ENCODE measurements at places on chromosomes 7 and 10.

GRCh38 chr7:81159402-81159801 lies 240.6 kb upstream of the SEMA3C start:
- no peak for DNase-seq

DNA sequence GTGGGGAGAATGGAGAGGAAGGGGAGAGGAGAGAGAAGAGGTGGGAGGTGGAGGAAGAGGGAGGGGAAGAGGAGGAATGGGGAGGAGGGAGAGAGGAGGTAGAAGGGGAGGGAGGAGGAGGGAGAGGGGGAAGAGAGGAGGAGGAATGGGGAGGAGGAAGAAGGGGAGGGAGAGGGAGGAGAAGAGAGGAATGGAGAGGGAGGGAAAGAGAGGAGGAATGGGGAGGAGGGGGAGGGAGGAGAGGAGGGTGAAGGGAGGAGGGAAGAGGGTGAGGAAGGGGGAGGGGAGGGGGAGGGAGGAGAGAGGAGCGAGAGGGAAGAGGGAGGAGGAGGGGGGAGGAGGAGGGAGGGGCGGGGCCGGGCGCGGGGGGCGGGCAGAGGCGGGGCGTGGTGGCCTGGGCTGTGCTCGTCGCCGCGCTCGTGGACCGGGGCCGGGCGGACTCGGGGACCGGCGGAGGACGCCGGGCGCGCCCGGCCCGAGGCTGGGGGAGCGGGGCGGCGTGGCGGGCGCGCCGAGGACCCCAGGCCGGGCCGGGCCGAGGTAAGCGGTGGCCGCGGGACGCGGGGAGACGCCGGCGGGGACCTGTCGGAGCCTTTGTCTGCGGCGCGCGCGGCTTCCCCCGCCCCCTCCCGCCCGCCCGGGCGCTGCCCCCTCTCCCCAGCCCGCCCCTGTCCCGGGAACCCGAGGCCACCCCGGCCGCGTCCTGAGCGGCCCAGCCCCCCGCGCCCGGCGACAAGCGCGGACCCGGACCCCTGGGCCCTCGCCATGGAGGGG lies at the start of gene SLC29A4:
TSS of gene SLC29A4 (plus strand) at position 401 of the 774 bp plus-strand sequence. CDS start 4,874 bp downstream, outside the sequence.
- peak; percentile 67 for DNase-seq

DNA sequence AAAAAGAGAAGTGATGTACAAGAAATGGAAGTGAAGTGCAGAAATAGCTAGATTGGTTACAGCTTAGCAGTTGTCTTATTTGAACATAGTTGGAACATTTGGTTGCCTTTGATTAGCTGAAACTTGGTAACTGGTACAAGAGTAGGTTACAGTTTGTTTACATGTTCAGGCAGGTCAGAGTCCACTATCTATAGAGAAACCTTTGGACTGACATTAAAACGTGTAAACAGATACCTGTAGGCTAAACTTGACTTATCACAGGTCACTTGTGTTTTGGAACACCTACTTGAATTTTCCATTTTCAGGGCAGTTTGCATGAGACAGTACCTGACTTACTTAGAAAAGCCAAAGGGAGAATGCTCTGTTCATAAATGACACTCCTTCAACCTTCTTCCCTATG lies 28.5 kb upstream of the CYP2C8 start:
- DNase-seq, result no peak

DNA sequence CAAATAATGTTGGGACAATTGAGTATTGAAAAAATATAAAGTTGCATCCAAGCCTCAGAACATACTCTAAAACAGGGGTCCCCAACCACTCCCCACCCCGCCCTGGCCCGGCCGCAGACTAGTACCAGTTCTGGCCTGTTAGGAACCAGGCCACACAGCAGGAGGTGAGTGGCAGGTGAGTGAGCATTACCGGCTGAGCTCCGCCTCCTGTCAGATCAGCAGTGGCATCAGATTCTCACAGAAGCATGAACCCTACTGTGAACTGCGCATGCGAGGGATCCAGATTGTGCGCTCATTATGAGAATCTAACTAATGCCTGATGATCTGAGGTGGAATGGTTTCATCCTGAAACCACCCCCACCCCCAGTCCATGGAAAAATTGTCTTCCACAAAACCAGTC lies 19.4 kb downstream of the HIPK2 start:
- DNase-seq, result no peak

GRCh38 chr7:157738066-157738460 lies 401.3 kb downstream of the DNAJB6 start:
- peak; percentile 71 for DNase-seq

Data from ecto neural progenitor cell (in vitro differentiated cells).